ENCODE measurements at places on chromosomes 1 and 21. TPM values are rescaled to one million over a fixed set of nuclear protein-coding genes. Genes with fewer than 3 reads are reported as not detected.

The ADCY10 gene
- total RNA-seq = not detected

The LEMD1 gene
- not detected for total RNA-seq

DNA sequence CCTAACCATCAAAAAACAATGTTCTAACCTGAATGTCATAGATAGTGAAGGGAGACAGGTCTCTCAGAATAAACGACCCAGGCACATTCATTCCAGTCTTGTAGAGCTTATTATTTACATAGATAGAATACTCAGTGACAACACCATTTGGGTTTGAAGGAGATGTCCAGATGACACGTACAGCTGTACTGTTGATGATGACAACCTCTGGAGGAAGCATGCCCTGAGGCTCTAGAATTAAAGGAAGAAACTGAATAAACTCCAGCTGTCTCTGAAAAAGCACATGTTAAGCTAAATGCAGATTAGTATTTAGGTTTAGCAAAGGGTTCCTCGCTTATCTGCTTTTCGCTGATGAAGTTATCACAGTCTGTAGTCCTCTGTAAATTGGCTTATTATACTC is 277.2 kb downstream of the KCTD3 start:
- DNase-seq = no peak

The FMO2 gene
- total RNA-seq = 0.05 TPM

The STMN1 gene
- 233 TPM for total RNA-seq

The RGS13 gene
- total RNA-seq = not detected

DNA sequence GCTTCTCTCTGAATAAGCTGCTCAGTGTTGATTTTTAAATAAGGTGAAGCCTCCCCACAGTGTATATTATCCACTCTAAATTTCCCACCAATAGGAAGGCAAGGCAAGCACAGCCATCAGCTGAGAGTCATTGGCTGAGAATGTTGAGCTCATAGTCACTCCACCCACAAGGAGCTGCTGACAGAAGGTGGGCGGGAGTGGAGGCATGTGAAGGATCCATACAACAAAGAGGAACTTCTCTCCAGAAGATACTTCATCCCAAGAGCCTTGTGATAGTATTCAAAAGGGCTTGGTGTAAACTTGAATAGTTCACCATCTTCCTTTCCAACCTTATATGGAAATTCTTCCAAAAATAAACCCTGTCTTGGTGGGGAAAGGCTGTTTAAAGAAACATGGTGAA is 42.8 kb downstream of the SAMD13 start:
- DNase-seq = no peak

GRCh38 chr1:150121236-150121862 is 28.4 kb upstream of the PLEKHO1 start:
- no peak for DNase-seq

GRCh38 chr1:81682490-81682889 is 118.2 kb upstream of the ADGRL2 start:
- peak; percentile 36 for DNase-seq

DNA sequence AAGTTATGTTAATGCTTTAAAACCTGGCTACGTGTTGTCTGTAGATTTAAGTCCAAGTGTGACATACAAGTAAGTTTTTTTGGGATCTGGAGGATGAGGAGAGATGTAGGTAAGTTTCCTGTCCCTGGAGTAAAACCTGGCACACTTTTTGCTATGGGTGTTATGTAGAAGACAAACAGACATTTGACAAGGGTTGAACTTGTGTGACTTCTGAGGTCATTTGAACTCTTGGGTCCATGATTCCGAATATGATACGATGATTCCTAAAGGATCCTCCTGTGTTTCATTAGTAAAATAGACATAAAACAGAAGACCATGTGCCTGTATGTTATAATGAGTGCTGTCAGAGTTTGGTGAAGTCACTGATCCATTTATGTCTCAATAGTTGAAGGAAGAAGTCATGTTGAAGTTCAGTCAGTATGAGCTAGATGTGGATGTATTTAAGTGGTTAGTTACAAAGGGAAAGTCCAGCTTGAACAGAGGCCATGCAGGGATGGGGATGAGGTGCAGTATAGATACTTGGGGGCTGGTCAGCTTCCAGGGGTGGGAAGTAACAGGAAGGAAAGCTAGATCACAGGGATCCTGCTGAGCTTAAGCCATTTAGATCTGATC is 44.3 kb downstream of the ARID1A start:
- DNase-seq = no peak

DNA sequence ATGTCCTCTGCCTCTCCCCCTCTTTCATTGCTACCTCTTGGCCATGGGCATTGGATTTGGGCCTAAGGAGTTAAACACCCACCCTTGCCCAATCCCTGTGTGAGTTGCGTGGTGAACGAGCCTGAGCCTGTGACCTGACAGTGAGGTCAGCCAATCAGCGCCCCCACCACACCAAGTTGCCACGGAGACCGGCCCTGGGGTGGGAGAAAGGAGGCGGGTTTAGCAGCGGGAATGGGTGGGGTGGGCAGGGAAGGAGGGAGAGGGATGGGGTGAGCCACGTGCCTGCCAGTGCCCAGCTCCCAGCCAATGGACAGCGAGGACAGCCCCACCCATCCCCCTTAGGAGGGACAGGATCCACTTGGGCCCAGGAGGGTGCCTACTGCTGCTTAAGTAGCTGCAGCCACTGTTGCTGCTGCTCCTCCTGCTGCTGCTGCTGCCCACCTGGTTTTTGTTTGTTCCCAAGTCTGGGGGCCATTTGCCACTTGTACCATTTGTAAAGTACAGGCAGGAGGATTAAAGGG is 9.5 kb downstream of the ZBTB7B start:
- no peak for DNase-seq

The ZNF670 gene
- 7.0 TPM for total RNA-seq

DNA sequence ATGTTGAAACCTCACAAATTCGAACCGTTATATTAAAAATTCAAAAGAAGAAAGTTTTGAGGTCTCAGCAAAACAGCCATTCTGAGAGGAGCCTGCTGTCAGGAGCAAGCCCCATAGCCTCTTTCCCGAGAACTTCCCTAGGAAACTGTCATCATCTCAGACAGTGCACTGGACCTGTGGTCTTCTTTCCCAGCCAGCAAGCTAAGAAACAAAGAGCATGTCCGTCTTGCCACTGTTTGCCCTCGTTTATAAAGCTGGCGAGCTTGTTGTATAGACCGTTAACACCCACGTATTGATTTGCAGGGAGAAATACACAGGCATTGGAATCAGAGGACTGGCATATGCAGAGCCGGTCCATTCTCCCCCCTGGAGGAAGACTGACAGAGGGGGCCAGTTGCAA is 407.0 kb downstream of the NPHP4 start:
- DNase-seq = no peak

DNA sequence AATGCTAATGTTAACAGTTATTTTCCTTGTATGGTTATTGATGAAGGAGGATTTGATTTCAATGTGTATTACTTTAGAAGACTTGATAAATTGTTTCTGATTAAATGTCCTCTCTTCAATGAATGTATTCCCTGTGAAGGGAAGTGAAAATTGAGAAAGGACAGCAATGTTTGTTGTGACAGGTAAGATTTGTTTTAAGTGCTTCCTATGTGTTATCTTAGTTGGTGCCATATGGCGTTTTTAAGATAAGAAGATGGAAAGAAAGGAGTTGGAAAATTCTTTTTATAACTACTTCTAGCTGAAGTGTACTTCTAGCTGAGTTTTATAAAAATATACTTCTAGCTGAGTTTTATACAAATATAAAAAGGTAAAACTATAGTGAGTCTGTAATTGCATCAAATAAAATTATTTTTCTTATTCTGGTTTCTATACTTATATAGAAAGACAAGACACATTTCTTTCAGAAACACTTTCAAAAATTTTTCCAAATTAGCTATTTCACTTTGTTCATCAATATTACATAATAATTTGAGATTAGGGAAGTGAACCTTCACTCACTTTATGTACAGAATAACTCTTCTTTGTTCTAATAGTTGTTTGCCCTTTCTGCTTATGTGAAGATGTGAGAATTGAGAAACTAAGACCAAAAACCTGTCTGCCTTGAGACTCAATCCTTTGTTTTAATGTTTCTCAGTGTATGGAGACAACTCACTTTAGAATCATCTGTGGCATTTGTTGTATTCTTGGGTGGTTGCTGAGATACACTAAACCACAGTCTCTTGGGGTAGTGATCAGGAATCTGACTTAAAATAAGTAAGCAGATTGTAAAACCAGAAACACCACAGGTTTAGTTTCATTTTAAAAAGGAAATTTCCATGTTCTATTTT is 382.9 kb upstream of the B3GALT2 start:
- no peak for DNase-seq

Data from dermis blood vessel endothelial cell (primary cell).